ENCODE measurements at places on chromosomes 16 and 17.
A peak's percentile ranks its signal among the peaks of the same experiment; 100 is the strongest.

DNA sequence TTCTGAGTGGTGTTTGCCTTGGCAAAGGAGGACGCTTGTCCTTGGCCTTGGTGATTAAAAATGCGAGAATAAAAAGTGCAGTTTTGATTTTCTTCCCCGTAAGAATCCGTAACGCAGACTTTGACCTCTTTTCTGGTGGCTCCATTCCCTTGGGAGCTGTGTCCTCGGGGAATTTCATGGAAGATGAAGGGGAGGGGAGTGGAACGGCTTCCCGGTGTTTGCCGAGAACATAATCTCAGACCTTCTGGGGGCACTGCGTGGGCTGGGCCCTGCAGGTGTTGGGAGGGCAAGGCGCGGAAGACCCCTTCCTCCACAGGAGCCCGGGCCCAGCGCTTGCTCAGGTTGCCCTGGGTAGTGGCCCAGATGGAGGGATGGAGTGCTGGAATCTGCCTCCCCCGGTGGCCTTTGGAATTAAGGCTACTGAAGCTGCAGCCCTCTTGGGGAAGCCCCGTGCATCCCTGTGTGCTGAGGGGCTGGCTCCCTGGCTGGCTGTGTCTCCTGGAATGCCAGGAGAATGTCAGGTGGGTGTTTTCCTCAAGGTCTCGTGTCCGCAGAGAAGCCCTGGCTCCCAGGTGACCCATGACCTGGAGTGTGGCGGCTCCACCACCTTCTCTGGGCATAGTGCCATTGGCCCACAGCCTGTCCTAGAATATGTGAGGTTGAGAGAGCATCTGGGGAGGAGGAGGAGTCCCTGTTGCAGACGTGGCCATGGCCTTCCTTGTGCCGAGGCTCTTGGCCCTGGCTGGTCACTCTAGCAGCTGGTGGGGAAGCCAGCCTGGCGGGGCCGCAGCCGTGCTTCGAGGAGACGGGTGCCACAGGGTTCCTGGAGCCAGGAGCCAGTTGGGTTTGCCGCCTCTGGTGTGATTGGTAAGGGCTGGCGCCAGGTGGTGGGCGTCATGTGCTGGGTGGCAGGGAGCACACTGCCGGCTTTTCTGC lies 3.1 kb downstream of the BAIAP2 start:
- DNase-seq, result no peak

GRCh38 chr17:7094652-7095019 lies 14.6 kb upstream of the CLEC10A start:
- DNase-seq, result no peak

DNA sequence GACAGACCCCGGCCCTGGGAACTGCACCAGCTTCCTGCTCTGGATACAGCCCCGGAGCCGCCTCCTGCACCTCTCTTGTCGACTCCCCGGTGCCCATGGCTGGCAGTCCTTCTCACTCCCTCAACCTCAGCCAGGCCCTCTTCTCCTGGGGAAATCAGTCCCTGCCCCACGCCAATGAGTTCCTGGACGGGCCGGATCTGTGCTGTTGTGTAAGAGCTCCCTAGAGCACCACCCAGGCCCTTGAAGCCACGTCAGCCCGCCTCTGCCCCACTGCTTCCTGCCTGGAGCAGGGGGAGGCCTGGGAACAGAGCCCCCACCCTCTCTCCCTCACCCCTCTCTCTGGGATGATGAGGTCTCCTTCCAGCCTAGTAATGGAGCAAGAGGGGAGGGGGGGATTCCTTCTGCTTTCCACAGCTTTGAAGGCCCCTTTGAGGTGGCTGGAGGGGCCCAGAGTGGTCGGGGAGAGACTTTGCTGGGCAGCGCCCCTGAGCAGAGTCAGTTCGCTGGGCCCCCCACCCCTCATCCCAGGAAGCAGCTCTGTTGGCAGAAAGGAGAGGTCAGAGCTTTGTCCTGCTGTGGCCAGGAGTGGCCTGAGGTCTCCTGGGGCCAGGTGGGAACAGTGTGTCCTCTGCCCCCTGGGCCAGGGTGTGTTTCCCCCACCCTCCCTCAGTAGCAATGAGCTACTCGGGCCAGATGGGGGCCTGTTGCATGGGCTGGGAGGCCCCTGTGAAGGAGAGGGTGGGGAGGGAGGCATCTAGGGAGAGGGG lies 3.8 kb downstream of the PRR29 start:
- DNase-seq, result no peak

GRCh38 chr17:64687961-64688360 lies 25.9 kb upstream of the SMURF2 start:
- DNase-seq, result no peak

GRCh38 chr17:81093619-81094508 lies 58.9 kb downstream of the BAIAP2 start:
- DNase-seq, result no peak

GRCh38 chr17:38715216-38715943 lies 10.3 kb downstream of the MLLT6 start:
- no peak for DNase-seq

GRCh38 chr17:6572972-6573370 lies 16.6 kb upstream of the PITPNM3 start:
- DNase-seq, result no peak

GRCh38 chr17:75763613-75764416 lies 1.2 kb downstream of the GALK1 start:
- no peak for DNase-seq

DNA sequence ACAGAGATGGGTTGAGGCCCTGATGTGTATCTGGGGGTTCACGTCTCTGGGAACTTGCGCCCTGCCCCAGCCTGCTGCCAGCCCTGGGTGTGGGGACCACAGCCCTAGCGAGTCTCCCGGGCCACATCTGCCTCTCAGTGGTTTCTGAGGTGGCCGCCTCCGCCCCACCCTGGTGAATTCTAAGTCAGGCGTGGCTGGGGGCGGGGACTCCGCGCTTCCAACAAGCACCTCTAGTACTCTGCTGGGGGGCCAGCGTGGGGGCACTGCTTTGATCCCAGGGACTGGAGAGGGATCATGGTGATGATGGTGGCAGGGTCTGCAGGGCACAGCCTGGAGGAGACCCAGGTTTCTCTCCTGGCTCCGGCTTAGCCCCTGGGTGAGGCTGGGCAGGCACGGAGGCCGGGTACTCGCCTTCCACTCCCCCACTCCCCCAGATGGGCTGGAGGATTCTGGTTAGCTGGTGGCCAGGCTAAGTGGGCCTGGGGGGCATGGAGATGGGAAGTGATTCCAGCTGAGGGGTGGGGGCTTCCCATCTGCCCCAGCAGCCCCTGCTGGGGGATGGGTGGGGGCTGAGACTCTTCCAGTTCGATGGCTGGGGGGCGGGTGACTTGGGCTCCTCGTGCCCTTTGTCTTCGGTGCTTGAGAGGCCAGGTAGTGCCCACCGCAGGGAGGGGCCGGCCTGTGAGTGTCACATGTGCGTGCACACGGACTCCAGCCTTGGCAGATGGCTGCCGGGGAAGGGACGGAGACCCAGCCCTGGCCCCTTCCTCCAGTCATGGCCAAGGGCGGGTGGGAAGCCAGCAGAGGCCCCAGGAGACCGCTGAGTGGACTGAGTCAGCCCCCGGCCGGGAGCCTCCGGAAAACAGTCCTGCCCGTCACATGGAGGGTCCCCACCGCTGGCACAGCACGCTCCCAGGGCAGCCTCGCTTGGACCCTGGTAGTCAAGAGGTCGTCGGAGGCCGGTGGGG lies 3.9 kb downstream of the GLIS2 start:
- DNase-seq, result peak; percentile 51

- no peak for DNase-seq
These were observed 10.8 kb upstream of the RIPOR1 start for GRCh38 chr16:67517661-67518423.

- DNase-seq, result no peak
These were observed 29.8 kb upstream of the ABCC11 start for GRCh38 chr16:48277158-48277557.

- DNase-seq, result no peak
These were observed 46.3 kb downstream of the CYB5D2 start for GRCh38 chr17:4189280-4189679.

DNA sequence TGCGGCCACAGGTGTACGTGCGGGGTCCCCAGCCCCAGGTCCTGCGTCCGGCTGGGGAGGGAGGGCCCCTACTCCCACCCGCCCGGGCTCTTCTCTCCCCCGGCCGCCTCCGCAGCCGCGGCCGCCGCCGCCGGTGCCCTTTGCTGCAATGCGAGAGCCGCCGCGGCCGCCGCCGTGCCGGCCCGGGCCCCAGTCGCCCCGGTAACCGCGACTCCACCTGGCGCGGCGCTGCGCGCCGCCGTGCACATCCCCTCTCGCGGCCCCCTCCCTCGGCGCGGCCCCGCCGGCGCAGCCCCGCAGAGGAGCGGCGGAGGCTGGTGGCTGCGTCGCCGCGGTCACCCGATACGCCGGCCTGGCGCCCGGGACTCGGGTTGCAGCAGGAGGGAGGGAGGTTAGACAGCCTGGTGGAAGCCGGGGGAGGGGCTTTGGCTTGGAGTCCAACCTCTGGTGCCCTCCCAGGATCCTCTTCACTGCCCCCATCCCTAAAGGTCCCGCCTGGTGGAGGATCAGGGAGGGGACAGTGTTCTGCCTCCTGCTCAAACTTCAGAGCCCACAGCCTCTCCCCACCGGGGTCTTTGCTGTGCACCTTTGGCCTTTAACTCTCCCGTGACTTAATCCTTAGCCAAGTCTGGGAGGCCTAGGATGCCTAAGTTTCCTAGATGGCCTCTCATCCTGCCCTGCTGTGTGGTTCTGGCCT lies 32.9 kb downstream of the SRCIN1 start:
- peak; percentile 13 for DNase-seq

DNA sequence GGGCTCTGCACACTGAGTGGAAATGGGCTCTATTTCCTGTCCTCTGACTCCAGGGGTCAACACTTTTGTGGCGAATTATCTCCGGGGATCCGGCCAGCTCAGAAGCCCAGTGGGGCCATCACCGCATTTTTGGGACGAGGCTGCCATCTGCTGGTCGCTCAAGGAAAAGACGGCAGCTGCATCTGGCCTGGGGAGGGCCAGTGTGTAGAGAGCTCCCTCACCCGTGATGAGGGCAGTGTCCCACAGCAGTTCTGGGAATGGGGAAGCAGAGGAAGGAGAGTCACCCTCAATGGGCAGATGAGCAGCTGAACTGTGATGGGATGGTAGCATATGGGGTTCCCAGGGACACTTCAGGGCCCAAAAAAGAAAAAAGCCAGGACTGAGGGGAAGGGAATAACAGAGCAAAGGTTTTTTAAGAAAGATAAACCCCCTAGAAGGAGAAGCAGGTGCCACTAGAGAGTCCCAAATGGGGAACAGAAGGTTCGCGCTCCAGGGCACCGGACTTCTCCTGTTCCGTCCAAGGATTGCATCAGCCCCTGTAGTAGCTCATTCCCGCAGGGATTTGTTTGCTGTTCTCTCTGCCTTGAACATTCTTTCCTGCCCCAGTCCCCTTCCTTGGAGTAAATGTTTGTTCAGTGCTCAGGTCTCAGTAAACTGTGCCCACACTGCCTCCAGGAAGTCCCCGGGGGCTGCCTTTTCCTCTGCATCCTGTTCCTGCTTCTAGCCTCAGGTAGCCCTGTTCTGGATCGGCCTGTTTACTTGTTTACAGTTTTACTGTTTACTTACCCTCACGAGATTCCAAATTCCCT lies 9.3 kb upstream of the ABCC12 start:
- DNase-seq, result peak; percentile 73

GRCh38 chr17:12021623-12022140 lies 1.0 kb downstream of the MAP2K4 start:
- DNase-seq, result no peak

DNA sequence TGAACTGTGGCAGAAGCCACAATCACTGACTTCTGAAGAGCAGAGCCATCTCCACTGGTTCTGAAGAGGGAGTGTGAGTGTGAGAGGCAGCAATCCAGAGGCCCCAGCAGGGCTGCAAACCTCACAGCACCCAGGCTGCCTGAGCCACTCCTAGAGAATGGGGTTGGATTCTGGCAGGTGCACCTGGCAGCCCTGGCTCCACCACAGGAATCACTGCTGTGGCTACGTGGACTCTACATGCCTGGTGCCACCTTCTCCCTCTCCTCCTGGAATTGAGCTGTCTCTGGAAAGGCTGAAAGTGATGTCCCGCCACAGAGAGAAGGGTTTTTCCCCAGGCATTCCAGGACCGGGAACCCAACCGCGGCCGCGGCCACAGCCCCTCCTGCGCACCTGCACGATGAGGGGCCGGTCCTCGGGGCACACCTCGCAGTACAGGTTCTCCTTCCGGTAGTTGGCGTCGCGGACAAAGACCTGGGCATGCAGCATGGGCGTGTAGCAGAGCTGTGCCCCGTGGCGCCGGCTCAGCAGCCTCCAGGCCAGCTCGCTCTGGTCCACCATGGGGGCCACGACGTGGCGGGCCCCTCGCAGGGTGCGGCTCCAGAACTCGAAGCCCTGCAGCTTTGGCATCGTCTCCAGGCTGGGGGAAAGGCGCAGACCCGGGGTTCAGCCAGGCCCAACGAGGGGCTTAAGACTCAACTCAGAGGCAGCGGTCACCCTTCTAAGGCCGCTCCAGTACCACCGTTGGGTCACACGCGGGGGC lies 991 bp downstream of the DUS1L start:
- DNase-seq, result peak; percentile 8

DNA sequence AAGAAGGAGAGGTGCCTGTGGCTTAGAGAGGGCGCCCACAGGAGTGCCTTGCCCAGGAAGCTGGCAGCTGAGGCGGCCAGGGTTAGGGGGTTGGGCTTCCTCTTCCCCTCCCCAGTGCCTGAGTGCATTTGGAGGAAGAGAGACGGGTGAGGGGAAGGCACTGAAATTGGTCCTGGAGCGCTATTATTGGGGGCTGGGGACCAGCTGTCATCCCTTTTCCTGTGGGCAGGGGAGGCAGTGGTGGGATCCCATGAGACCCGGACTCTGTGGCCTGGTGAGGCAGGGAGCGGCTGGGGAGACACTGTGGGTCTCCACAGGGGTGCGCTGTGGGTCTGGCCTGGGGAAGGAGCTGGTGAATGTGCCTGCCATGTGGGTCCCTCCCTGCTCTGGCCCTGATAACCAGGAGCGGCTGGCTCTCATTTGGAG lies 259.7 kb downstream of the SEC14L1 start:
- DNase-seq, result peak; percentile 87

- DNase-seq, result no peak
These were observed 65.9 kb upstream of the CDH13 start for GRCh38 chr16:82560805-82561325.

- no peak for DNase-seq
These were observed 117.4 kb downstream of the HIC1 start for GRCh38 chr17:2172077-2172851.

DNA sequence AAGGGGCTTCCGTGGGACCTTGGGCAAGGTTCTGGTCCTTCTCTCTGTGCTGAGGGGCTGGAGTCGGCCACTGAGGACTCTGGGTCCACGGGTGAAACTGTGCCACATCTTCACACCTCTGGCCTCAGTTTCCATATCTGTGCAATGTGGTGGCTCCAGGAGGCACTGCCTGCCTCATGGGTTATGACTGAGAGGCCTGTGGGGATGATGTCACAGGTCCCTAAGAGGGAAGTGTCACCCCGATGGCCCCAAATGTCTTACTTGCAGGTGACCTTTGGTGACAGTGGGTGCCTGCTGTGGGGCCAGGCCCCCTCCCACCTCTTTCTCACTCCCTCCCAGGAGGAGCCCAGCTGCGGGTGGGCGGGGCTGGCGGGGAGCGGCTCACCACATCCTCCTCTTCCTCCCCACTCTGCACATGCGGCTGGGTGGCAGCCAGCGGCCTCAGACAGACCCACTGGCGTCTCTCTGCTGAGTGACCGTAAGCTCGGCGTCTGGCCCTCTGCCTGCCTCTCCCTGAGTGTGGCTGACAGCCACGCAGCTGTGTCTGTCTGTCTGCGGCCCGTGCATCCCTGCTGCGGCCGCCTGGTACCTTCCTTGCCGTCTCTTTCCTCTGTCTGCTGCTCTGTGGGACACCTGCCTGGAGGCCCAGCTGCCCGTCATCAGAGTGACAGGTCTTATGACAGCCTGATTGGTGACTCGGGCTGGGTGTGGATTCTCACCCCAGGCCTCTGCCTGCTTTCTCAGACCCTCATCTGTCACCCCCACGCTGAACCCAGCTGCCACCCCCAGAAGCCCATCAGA lies at the start of gene IL21R:
Gene IL21R (plus strand): TSS at position 407 of the 801 bp plus-strand sequence. CDS start 27,898 bp downstream, outside the sequence.
- peak; percentile 81 for DNase-seq

- no peak for DNase-seq
These were observed at the start of gene CASKIN1 for GRCh38 chr16:2196162-2196980. Gene CASKIN1, minus strand, starts transcription at chr16:2196605. Its CDS starts 173 bp downstream, at chr16:2196432.

Data from stimulated activated CD4-positive, alpha-beta T cell treated with anti-CD3 and anti-CD28 coated beads, Interleukin-4, amount 100 ng/mL, for 1 hour (primary cell).